ENCODE measurements at places on chromosomes 11 and 22. TPM values are rescaled to one million over a fixed set of nuclear protein-coding genes. Genes with fewer than 3 reads are reported as not detected.
A peak's percentile ranks its signal among the peaks of the same experiment; 100 is the strongest.

GRCh38 chr22:50045211-50046018, 12.7 kb downstream of the TTLL8 start:
- peaks cover 97% of the 10 kb centered on the region for H3K27me3 ChIP-seq
- no peaks in the 10 kb centered on the region for H3K4me1 ChIP-seq
- H3K4me3 ChIP-seq, result no peak overlapping the region
- no peak overlapping the region for H3K27ac ChIP-seq

GRCh38 chr11:55357560-55358184, 10.1 kb upstream of the OR4A15 start:
- H3K36me3 ChIP-seq, result no peaks in the 10 kb centered on the region
- no peaks in the 10 kb centered on the region for H3K27me3 ChIP-seq
- no peak overlapping the region for H3K27ac ChIP-seq
- DNase-seq, result no peak
- H3K4me1 ChIP-seq, result no peaks in the 10 kb centered on the region
- H3K4me3 ChIP-seq, result no peak overlapping the region

DNA sequence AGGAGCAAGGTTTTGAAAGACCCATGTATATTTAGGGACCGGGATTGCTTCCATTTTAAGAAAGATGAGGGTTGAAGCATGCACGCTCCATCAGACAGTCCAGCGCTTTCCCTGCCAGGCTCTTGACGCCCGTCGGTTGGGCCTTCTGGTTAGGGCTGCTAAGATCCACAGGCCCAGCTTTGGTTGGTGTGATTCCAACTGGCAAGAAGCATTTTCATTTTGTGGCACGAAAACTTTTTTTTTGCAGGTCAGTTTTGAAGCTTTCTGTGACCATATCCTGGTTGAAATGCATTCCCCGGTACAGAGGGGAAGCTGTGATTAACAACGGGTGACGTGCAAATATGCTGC, 34.3 kb upstream of the MPPED1 start:
- DNase-seq, result no peak
- H3K27ac ChIP-seq, result no peak overlapping the region
- peaks cover 94% of the 10 kb centered on the region for H3K27me3 ChIP-seq
- no peaks in the 10 kb centered on the region for H3K4me1 ChIP-seq
- no peaks in the 10 kb centered on the region for H3K36me3 ChIP-seq

DNA sequence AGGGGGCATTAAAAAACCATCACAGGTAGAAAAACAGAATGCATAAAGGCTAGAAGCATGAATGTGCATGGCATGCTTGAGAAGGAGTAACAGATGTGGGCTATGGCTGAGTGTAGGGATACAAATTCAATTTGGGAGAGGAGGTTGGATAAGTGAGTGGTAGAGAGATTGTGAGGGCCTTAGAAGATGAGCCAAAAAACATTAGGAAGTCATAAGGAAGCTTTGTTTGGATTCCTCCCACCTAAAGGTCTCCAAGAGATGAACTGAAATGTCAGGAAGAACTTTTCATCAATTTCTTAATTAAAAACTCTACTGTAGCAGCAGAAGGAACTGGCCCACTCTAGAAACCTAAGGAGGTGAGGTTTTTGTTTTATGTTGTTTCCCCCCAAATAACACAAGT, 41.2 kb upstream of the CSNK2A3 start:
- H3K27me3 ChIP-seq, result peaks cover 52% of the 10 kb centered on the region
- no peaks in the 10 kb centered on the region for H3K36me3 ChIP-seq
- no peak overlapping the region for H3K4me3 ChIP-seq

DNA sequence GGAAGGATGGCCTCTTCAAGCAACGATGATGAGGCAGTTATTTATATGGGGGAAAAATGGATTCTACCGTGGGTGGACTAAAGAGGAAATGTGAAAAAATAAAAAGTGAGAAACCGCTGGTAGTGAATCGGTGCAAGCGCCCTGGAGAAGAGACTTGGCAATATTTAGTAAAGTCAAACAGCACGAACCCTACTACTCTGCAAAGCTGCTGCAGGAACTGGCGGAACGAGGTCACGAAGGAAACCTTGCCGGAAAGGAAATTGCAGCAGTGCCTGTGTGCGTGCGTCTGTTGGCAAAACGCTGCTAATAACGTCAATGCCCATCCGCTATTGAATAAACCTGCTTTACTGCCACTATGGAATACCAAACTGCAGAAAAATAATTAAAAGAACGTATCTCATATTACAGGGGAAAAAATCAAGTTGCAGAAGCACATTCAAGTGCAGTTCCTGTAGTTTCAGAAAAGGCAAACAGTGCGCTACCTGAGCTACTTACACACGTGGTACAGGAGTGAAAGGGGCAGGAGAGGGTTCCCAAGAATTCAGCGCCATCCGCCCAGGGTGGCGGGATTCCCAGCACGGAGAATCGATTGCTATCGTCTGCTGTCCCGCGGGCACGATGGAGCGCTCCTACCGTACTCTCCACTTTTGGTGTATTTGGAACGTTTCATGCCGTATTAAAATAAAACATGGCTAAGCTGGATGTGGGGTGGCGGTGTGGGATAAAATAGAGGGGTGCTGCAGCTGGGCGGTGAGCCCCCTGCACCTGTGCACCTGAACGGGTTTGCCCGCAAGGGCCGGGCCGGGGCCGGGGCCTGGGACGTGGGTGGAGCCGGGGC, 585 bp upstream of the NADSYN1 start:
- peak; percentile 44 for DNase-seq
- peak overlapping the region; percentile 96 for H3K4me3 ChIP-seq
- peaks cover 39% of the 10 kb centered on the region for H3K4me1 ChIP-seq
- H3K27ac ChIP-seq, result no peak overlapping the region

DNA sequence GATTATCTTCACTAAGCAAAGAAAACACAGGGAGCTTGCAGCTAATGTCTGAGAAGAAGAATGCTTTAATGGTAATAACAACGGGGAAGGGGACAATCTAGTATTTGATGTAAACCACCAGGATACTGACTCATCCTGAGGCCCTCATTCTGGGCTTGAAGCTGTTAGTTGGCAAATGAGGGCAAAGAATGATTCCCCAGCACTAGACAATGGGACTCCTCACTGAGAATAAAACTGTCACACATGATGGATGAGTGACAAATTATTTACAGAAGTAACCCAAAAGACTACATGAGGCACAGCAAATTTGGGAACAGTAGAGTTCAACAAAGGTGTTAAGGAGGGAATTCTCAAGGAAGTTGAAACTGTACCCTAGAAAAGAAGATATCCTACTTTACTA, 76.3 kb downstream of the FAM168A start:
- H3K36me3 ChIP-seq, result no peaks in the 10 kb centered on the region
- no peak overlapping the region for H3K4me3 ChIP-seq
- no peak for DNase-seq
- no peaks in the 10 kb centered on the region for H3K27me3 ChIP-seq
- H3K4me1 ChIP-seq, result no peaks in the 10 kb centered on the region

CCDC85B gene
- 45.0 TPM for total RNA-seq

DNA sequence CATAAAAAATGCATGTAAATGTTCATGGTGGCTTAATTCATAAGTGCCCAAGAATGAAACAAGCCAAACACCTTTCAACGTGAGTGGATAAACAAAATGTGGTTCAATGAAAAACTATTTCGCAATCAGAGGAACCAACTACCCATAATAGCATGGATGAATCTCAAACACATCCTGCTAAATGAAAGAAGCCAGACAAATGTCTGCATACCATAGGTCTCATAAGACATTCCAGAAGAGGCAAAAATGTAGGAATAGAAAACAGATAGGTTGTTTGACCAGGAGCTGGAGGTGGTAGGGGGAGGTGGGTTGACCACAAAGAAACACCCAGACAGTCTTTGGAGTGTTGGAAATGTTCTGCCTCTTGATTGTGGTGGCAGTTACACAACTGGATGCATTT, 13.2 kb upstream of the OSBPL5 start:
- H3K4me3 ChIP-seq, result no peak overlapping the region
- H3K27me3 ChIP-seq, result no peaks in the 10 kb centered on the region
- H3K27ac ChIP-seq, result no peak overlapping the region
- DNase-seq, result no peak

MIOX gene
- 1.4 TPM for total RNA-seq

DNA sequence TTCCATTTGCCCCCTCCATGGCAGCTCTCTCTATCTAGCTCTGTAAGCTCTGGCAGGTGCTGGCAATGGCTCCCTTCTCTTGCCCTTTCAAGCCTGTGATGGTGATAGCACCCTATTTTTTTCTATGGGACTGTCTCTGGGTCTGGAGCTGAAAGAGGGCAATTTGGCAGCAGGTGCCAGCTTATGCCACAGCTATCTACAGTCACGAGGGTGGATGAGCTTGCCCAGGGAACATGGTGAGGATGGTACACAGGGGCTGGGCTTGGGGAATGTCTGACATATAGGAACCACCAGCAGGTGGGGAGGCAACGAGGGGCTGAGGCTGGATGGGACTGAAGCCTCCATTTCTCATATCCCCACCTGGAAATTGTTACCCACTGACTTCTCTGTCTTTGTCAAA, 175.4 kb upstream of the SYT13 start:
- no peak for DNase-seq
- H3K4me1 ChIP-seq, result no peaks in the 10 kb centered on the region

GRCh38 chr11:35167426-35167954, 28.5 kb downstream of the CD44 start:
- peaks cover 84% of the 10 kb centered on the region for H3K36me3 ChIP-seq
- H3K27ac ChIP-seq, result peak overlapping the region; percentile 94
- no peak for DNase-seq
- peak overlapping the region; percentile 2 for H3K4me3 ChIP-seq
- H3K27me3 ChIP-seq, result no peaks in the 10 kb centered on the region

DNAJB7 gene
- not detected for total RNA-seq

DNA sequence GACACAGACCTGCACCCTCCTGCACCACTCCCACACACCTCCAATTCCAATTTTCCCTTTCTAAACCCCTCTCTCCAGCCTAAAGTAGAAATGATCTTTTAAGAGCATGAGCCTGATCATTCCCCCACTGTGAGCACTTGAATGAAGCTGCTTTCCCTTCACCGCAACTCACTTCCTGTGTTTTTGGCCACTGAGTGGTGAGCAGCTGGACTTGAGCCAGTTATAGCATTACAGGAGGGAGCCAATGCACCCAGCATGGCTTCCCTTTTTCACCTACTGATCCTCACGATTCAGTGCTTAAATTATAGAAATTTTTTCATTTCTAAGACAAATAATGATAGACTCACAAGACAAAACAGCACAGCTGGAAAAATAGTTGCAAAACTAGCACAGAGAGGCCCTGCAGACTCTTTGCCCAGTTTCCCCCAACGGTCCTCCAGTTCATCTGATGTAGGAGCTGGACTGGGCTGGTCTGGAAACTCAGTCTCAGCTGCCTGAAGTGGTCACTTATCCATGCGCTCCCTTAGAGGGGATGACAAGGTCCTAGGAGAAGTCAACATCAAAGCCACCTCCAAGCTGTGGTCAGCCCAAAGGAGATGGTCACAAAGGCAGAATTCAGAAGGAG, 9.7 kb upstream of the APOL4 start:
- H3K27me3 ChIP-seq, result peaks cover 10% of the 10 kb centered on the region
- no peak overlapping the region for H3K4me3 ChIP-seq
- no peaks in the 10 kb centered on the region for H3K4me1 ChIP-seq

- H3K4me1 ChIP-seq, result no peaks in the 10 kb centered on the region
- H3K27ac ChIP-seq, result no peak overlapping the region
- H3K36me3 ChIP-seq, result no peaks in the 10 kb centered on the region
- no peaks in the 10 kb centered on the region for H3K27me3 ChIP-seq
- no peak for DNase-seq
These were observed 2.7 kb downstream of the OR51T1 start for GRCh38 chr11:4884361-4884760.

GRCh38 chr22:39664485-39665200, 94.1 kb downstream of the CACNA1I start:
- H3K27ac ChIP-seq, result no peak overlapping the region
- H3K4me1 ChIP-seq, result peaks cover 29% of the 10 kb centered on the region
- no peaks in the 10 kb centered on the region for H3K27me3 ChIP-seq

GRCh38 chr11:110757962-110758755, 45.9 kb upstream of the ARHGAP20 start:
- no peaks in the 10 kb centered on the region for H3K27me3 ChIP-seq
- peak; percentile 3 for DNase-seq

CCDC188 gene
- not detected for total RNA-seq

DNA sequence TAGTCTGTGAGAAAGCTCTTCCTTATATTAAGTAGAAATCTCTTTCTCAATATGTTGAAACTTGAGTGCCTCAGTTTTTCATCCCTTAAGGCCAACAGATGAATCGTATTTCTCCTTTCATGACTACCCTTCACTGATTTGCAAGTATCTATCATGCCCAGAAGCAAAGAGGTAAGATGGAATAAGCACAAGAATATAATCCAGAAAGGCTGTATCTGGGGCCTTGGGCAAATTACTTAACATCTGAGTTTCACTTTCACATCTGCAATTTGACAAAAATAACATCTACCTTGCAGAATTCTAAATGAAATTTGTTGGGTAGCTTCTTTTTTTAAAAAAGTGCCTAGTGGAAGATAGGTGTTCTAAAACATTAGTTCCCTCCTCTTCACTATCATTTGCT, 552.4 kb upstream of the ANO5 start:
- H3K36me3 ChIP-seq, result no peaks in the 10 kb centered on the region
- H3K4me1 ChIP-seq, result no peaks in the 10 kb centered on the region
- no peak for DNase-seq
- no peaks in the 10 kb centered on the region for H3K27me3 ChIP-seq

DNA sequence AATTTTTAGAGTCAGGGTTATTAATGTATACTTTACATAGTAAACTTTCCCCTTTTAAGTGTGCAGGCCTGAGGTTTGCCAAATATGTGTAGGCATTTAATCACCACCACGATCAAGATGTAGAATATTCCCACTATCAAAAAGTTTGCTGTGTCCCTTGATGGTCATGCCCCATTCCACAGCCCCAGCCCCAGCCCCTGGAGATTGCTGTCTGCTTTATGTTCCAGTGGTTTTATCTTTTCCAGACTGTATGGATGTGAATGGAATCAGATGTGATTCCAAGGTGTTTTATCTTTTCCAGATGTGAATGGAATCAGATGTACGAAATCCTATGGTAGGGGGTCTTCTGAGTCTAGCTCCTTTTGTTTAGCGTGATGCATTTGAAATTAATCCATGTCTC, 93.1 kb upstream of the B3GAT1 start:
- H3K27me3 ChIP-seq, result peaks cover 100% of the 10 kb centered on the region
- H3K4me1 ChIP-seq, result no peaks in the 10 kb centered on the region
- no peak overlapping the region for H3K4me3 ChIP-seq
- H3K36me3 ChIP-seq, result no peaks in the 10 kb centered on the region
- DNase-seq, result no peak

SAA1 gene
- total RNA-seq, result 1.9 TPM

CCDC179 gene
- not detected for total RNA-seq

GRCh38 chr11:86523738-86524619, 148.4 kb downstream of the ME3 start:
- H3K27ac ChIP-seq, result peak overlapping the region; percentile 94
- H3K4me1 ChIP-seq, result peaks cover 37% of the 10 kb centered on the region

DNA sequence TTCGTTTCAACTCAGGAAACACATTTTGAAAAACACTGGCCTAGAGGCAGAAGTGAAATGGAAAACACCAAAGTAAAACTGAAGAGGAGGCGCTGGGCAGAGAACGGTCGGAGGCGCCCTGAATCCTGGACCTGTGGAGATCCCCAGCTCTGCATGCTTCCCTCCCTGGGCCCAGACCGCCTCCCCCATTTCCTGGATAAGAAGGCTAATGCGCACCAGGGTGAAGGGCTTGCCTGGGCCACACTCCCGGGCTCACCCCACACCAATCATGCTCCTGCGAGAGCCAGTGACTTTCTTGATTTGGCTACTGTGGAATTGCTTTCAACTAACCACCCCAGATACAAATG, 167.1 kb downstream of the CRYBB2 start:
- no peak overlapping the region for H3K4me3 ChIP-seq
- DNase-seq, result no peak
- no peaks in the 10 kb centered on the region for H3K4me1 ChIP-seq

GRCh38 chr11:73974604-73975478, 7.8 kb downstream of the UCP2 start:
- H3K4me3 ChIP-seq, result no peak overlapping the region
- H3K27ac ChIP-seq, result no peak overlapping the region
- H3K4me1 ChIP-seq, result peaks cover 22% of the 10 kb centered on the region
- H3K36me3 ChIP-seq, result peaks cover 6% of the 10 kb centered on the region
- DNase-seq, result no peak
